ENCODE measurements at places on chromosomes 2 and 18.

DNA sequence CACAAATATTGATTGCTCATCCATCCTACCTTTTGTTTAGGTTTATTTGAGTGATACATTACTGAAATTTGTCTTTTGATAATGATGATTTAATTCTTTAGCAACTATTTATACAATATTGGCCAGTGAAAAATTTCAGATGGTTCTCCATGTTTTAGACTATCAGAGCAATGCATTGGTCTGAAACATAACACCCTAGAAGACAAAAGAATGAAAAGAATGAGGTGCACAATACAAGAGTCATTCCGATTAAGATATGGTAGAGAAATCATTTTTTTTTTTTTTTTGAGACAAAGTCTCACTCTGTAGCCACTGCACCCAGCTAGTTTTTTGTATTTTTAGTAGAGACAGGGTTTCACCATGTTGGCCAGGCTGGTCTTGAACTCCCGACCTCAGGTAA lies 197.4 kb upstream of the FAM98A start:
- no peak for DNase-seq

DNA sequence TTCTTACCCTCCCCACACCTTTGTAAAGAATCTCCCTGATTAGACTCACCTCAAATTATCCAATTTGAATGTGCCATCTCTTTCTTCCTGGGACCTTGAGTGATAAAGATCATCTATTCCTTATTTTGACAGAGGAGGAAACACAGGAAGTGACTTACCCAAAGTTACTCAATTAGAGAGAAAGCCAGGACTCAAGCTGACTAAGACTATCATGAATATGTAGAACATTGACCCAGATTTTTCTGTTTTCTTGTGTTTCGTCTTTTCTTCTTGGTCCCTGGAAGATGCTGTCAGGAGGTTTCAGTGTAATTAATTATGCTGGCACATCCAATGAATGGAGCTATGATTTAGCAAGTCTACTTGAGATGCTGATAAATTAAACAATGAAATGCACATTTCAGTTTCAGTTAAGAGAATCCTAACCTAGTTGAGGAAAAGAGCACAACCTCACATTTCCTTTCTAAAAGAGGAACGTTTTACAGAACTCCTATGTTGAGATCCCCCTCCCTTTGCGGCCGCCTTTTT lies 380.4 kb downstream of the CLIP4 start:
- no peak for DNase-seq

DNA sequence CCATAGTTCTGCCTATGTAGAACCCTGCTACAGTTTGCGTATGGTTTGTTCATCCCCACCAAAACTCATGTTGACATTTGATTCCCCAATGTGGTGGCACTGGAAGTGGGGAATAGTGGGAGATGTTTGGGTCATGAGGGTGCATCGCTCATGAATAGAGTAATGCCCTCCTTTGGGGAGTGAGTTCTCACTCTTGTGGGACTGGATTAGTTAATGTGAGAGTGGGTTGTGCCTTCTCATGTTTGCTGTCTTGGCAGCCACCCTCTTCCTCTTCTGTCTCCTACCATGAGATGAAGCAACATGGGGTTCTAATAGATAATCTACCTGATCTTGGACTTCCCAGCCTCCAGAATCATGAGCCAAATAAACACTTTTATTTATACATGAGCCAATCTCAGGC lies 237.2 kb upstream of the APCDD1 start:
- DNase-seq, result no peak

GRCh38 chr2:47038656-47039488 lies 116.2 kb downstream of the STPG4 start:
- no peak for DNase-seq

DNA sequence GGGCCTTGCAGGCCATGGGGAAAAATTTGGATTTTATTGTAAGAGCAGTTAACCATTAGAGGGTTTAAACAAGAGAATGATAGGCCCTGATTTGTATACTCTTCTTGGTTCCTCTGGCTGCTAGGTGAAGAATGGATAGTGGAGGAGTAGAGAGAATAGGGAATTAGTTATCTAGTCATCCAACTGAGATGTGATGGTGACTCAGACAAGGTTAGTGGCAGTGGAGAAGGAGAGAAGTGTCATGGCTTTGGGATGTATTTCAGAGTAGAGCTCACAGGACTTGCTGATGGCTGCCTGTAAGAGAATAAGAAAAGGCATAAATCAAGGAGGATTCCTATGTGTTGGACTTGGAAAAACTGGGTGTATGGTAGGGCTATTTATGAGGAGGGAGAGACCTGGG lies 169.4 kb downstream of the PLCL1 start:
- no peak for DNase-seq
